ENCODE measurements at places on chromosomes 5 and 9.

- DNase-seq = no peak
Observed at GRCh38 chr9:124708074-124708473, 63.0 kb downstream of the NR6A1 start.

GRCh38 chr5:176714067-176714466 lies 66.8 kb downstream of the TSPAN17 start:
- no peak for DNase-seq

DNA sequence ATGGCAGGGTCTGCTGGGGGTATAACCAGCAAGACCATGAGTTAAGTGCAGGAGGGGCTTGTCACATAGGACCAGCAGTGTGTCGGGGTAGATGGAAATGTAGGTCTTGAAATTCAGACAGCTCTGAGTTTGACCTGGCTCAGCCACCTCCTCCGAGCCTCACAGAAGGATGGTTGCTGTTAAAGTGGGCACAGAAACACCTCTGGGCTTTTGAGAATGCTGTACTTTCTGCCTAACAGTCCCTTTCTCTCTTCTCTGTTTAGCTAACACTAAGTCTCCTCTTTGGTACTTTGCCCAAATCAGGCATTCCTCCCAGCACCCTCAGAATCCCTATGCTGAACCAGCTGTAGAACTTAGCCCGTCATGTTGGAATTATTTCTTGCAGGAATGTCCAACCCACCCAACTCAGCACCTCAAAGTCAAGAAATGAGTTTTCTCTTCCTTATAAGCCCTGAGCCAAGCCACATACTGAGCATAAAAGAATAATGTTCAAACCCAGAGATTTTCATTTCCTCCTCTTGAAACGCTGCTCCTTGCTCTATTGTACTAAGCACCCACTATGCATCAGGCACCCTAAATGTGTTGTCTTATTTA lies 41.7 kb upstream of the MATR3 start:
- no peak for DNase-seq

- DNase-seq = no peak
Observed at GRCh38 chr5:17190242-17190778, 27.1 kb upstream of the BASP1 start.

DNA sequence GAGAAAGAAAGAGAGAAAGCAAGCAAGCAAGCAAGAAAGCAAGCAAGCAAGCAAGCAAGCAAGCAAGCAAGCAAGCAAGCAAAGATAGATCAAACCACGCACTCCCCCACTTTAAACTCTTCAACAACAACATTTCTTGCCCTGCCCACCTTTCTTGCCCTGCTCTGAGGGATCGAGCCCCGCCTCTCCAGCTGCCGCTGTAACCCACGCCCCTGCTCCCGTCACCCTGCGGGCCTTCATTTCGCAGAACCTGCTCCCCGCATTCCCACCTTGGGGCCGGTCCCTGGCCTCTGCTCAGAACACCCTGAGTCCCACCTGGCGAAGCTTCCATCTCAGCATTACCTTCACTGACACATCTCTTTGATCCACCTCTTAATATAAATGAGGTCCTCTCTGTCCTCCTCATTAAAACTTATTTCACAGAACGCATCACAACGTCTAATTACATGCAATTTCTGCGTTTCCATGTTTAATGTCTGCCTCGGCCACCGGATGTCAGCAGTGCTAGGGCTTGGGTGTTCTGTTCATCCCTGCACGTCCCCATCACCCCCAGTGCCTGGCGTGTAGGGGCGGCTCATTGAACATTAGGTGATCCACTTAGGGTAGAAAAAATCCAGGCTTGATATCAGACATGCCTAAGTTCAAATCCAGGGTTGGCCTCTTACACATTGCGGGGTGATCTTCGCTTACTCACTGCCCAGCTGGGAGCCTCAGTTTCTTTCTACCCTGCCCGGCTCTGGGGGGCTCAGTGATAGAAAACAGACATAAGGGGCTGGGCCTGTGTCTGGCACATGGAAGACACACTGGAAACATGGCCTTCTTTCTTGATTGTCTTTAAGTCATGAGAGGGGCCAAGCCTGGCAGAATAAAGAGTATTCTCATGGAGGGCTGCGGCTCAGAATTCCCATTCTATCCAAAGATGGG lies 187.6 kb downstream of the DAB2IP start:
- no peak for DNase-seq

All from activated T-helper 1 cell treated with Interleukin-2 at 50 U/mL for 16 hours (primary cell).